ENCODE measurements at places on chromosomes 2 and 18.
A peak's percentile ranks its signal among the peaks of the same experiment; 100 is the strongest.

- DNase-seq = no peak
These were observed 50.6 kb downstream of the ABCG8 start for GRCh38 chr2:43889416-43889815.

GRCh38 chr2:55636831-55637230 lies 19.4 kb upstream of the PPP4R3B start:
- no peak for DNase-seq

- no peak for DNase-seq
These were observed at the start of gene DSG3 for GRCh38 chr18:31447530-31448191. Gene DSG3 (plus strand): TSS chr18:31447741. CDS start chr18:31447878, 137 bp downstream.

- no peak for DNase-seq
These were observed 228.9 kb downstream of the RBM43 start for GRCh38 chr2:151032741-151033191.

DNA sequence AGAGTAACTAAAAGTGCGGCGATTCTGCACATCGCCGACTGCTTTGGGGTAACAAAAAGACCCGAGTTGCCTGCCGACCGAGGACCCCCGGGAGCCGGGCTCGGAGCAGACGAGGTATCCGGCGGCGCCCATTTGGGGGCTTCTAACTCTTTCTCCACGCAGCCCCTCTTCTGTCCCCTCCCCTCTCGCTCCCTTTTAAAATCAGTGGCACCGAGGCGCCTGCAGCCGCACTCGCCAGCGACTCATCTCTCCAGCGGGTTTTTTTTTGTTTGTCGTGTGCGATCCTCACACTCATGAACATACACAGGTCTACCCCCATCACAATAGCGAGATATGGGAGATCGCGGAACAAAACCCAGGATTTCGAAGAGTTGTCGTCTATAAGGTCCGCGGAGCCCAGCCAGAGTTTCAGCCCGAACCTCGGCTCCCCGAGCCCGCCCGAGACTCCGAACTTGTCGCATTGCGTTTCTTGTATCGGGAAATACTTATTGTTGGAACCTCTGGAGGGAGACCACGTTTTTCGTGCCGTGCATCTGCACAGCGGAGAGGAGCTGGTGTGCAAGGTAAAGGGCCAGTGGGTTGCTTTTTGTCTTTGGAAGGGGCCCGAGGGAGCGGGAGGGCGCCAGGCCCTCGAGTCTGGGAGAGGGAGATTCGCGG lies 1.4 kb downstream of the TRIB2 start:
- peak; percentile 26 for DNase-seq

DNA sequence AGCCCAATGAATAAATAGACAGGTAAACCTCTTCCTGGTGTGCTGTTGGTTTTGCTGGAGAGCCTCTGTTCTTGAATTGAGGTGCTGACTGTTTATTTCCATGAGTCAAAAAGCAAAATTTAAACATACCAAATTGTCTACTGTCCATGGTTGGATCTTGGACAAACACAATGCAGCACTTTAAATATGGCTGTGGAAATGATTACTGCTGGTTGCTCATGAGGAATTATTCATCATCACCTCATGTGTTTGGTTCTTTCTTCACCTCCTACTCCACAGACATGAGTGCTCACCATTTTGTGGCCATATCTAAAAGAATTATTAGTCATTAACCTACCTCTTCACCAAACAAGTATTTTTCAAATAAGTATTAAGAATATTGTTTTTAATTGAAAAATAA lies 85.3 kb upstream of the GALNT5 start:
- DNase-seq = no peak

GRCh38 chr18:48780201-48780912 lies 170.4 kb downstream of the SMAD7 start:
- no peak for DNase-seq

- no peak for DNase-seq
These were observed 25.6 kb downstream of the GCA start for GRCh38 chr2:162369551-162369950.

GRCh38 chr18:25662272-25662671 lies 310.3 kb upstream of the ZNF521 start:
- DNase-seq = no peak

DNA sequence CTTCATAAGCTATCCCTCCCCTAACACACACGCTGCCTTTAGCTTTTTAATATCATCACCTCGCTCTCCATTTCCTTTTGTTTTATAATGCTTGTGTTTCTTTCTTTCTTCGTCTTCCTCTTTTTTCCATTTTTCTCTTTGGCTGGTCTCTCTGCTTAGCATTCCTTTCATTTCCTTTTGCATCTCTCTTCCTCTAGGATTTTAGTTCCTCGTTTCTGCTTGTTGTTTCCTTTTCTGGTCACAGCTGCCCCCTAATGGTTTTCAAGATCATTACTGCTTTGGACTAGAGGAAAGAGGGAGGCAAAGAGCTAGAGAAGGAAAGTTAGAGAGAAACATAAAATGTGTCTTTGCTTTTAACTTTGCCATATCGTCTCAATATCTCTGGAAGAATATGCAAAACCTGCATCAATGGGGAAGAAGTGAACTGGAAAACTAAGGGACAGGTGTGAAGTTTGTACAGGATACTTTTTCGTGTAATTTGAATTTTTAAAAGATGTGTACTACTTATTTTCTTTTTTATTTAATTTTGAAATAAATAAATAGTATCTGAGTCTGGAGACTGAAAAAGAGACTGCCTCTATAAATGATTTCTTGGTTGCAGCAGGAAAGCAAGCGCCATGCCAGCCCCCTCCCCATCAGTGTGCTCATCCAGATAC lies 6.3 kb upstream of the NRP2 start:
- peak; percentile 27 for DNase-seq

- DNase-seq = no peak
These were observed 29.8 kb downstream of the LRP1B start for GRCh38 chr2:142100970-142101369.

DNA sequence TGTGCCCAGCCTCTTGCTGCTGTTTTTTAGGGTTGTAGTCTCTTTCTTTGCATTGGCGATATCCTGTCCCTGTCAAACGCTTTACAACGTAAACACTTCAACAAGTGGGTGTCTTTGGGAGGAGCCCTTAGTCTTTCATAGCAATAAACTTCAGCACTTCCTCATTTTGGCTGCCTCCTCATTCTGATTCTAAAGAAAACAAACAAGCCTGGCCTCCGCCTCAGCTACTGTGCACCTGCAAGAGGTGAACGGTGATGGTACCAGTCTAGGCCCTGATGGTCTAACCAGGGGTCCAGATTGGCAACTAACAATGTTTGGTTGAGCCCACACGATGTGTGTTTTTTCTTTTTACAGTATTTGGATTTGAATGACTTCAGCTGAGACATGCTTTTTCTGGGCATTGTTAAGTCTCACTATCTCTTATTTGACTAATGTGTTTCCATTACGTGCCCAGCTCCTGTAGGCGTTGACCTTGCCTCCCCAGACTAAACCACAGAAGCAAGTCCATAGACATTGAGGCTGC lies 53.2 kb upstream of the CUL3 start:
- DNase-seq = peak; percentile 6

- DNase-seq = no peak
These were observed 249.5 kb upstream of the KLHL14 start for GRCh38 chr18:33022370-33022769.

- DNase-seq = no peak
These were observed 182.7 kb upstream of the GLI2 start for GRCh38 chr2:120552800-120553481.

DNA sequence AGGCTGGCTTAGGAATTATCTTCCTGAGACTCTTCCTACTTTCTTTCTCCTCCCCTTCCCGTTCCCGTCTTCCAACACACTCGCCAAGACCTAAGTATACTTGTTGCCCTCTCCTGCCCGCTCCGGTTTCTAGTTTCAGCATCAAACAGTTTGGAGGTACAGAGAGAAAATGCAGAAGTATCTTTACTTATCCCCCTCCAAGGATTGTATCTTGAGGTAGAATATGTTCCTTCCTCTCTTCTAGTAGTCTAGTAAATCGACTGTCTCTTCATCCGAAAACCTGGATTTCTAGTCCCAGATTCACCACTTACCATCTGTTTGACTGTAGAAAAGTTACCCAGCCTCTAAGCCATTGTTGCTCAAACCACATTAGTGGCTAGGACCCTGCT lies 755 bp downstream of the EIF4E2 start:
- no peak for DNase-seq

GRCh38 chr18:9380621-9381395 lies 46.2 kb downstream of the TWSG1 start:
- no peak for DNase-seq

GRCh38 chr18:61471541-61471940 lies 138.3 kb downstream of the CDH20 start:
- DNase-seq = no peak

DNA sequence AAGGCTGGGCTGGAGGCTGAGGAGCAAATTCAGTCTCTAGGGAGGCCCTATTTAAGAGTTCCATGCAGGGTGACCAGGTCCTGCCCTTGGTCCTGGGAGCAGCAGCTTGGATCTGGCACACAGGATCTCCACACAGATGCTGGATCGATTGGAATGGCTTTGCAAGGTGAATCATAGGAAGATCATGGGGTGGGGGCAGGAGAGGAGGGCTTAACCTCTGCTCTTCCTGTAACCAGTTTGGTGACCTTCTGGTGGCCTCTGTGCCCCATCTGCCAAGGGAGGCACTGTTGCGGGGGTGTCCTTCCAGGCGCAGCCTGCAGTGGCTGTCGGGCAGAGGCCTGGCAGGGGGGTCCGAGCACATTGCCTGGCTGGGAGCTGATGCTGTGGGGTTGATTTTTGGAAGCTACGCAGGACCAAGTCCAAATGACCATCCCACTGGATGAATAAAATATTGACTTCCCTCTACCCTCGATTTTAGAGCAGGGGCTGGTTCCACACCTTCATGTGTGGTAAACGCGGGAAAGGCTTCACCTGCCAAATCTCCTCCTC lies 79.7 kb downstream of the EDAR start:
- DNase-seq = no peak

DNA sequence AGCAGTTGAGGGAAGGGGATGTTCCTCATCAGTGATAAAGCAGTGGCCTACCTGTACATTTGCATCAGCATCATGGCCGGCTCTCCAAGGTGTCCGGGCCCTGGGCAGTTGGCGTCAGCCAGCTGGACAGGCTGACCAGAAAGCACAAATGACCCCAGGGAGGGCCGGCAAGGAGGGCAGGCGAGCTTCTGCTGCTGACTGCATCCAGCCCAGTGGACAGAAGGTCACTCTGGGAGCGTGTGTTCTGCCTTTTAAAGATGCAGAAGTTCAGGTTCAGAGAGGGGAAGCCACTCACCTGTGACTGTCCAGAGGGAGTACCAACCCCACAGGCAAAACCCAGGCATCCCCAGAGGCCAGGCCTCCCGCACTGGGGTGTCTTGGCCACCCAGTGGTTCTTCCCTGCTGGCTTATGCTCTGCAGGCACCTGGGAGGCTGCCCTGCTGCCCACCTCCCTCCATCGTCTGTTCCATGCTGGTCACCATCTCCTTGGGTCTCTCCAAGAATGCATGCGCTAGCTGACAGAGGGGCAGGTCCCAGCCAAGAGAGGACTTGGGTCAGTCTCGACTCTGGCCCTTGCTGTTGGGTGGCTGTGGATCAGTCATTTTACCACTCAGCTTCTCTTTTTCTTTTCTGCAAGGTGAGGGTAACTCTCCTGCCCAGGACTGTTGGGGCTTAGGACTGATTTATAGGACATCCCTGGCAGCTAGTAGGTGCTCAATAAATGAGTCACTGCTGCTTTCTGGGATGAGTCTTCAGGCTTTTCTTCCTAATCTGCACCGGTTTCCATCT lies 89.9 kb downstream of the INHBB start:
- no peak for DNase-seq

DNA sequence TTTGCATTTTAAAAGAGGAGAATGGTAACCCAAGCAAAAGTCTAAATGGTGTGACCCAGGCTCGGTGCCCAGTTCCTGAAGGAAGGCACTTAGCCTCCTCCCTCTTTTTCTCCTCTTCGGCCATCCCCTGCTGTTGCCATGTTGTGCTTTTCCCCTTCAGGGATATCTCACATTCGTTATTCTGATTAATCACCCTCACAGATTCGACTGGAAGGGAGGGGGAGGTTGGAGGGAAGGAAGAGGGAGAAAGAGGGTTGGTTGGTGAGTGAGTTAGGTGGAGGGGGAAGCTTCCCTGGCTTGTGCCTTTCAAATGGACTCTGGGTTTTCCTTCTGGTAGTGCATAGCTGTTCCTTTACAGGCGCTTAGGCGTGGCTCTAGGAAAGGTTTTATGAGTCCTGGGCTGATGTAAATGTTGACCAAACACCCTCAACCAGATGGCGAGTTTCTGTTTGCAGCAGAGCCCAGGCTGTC lies 39.0 kb upstream of the LYPD6B start:
- DNase-seq = no peak

- no peak for DNase-seq
These were observed 151.1 kb downstream of the CCDC148 start for GRCh38 chr2:158305501-158305900.

DNA sequence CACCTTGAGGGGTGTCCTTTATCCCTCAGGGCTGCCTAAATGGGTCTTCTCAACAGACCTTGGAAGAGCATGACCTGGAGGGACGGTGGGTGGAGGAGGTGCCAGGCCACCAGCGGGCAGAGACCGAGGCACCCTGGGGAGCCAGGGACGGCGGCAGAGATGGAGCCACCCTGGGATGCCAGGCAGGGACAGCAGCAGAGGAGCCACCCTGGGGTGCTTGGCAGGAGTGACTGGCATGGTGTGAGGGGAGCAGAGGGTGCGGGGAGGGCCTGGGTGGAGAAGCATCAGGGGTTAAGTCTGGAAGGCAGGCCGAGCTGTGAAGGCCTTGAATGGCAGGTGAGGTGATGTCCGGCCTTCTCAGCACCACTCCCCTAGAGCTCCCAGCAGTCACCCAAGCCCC lies 56.1 kb downstream of the CIB4 start:
- DNase-seq = no peak

DNA sequence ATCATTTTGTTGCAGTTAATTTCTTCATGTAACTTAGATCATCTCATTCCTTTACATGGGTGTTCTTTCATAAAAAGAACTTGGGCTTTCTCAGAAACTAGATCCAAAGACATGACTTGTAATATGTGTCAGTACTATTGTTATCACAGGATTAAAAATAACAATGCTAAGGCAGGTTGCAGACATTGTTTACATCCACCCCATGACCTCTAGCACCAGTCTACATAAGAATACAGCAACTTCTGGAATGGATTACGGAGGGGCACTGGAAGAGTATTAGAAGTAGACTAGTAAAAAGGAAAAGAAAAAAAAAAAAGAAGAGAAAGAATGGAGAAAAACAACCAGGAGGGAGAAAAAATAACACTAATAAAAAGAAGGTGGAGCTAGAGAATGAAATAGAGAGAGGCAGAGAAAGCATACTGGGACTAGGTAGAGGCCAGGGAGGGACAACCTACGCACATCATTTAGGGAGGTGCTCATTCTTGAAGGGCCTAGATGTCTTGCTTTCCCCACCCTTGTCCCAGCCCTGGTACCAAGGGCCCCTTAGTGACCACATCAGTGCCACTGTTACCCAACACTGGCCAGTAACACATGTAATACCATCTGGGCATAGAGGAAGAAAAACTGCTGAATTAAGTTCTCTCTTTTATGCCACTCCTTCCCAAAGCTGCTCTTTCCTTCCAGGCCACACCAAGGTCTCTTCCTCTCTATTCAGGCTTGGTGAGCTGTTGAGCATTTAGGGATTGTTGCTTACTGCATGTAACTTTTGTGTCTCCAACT lies 70.6 kb upstream of the KLF7 start:
- no peak for DNase-seq

Measured in CD4-positive, alpha-beta T cell treated with Interleukin-12 subunit alpha and Interleukin-12 subunit beta, for 1 hour (primary cell).